ENCODE measurements at places on chromosomes 12 and 14.

- DNase-seq: no peak
Measured at GRCh38 chr12:41972598-41972997, 172.1 kb downstream of the GXYLT1 start.

- DNase-seq: no peak
Measured at GRCh38 chr12:128381946-128382345, 115.0 kb downstream of the TMEM132C start.

GRCh38 chr12:91954326-91954725, 191.3 kb downstream of the BTG1 start:
- DNase-seq: no peak

DNA sequence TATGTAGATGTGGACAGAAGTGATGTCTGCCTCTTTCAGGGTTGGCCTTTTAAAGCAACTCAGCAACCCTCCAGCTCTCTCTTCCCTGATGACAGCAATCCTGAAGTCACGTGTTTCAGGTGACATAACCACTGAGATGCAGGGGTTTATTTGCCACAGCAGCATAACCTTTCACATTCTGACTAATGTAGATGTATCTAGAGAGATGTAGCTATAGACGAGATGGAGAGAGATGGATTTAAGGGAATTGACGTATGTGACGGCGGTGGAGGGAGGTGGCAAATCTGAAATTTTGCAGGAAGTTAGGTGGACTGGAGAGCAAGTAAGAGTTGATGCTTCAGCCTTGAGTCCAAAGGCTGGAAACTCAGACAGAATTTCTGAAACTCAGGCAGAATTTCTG, 126.0 kb downstream of the ZFP36L1 start:
- DNase-seq: no peak

GRCh38 chr12:41521872-41522379, 333.8 kb downstream of the PDZRN4 start:
- no peak for DNase-seq

- DNase-seq: no peak
Measured at GRCh38 chr14:22554498-22555383, 34.3 kb downstream of the DAD1 start.

DNA sequence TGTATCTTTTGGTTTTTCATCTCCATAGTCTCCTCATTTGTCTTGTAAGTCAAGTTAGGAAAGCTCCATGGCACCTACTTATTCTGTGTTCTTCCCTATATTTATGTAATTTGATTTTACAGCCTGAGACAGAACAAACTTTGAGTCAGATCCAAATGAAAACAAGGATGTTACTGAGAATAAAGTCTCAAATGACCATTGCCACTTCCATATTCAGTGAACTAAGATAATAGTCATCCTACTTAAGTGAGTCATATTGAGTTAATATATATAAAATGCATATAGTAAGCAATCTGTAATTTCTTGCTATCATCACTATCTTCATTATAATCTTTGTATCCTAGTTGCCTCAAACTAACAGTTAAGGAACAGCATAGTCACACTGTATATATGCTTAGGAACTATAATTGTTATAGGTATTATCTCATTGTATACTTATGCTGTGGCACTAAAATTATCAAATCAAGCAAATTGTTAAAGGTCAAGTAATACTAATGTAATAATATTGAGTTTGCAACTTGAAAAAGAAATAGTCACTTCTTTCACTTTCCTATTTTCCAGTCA, 30.8 kb downstream of the TMTC3 start:
- DNase-seq: no peak

DNA sequence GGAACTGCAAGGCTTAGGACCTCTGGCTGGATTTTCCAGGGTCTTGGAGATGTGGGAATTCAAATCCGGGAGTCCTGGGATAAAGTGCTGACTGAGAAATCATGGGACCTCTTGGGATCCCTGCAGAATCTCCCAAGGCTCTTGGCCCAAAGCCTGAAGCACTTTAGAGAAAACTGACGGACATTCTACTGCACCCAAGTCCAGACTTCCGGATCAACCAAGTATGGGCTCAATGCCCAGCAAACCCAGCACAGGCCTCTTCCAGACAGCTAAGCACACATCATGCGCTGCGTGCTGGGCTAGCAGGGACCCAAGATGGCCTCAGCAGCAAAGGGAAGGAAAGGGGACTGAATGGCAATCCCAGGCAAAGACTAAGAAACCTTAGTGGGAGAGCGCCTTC, 85.0 kb downstream of the ACTN1 start:
- DNase-seq: no peak

DNA sequence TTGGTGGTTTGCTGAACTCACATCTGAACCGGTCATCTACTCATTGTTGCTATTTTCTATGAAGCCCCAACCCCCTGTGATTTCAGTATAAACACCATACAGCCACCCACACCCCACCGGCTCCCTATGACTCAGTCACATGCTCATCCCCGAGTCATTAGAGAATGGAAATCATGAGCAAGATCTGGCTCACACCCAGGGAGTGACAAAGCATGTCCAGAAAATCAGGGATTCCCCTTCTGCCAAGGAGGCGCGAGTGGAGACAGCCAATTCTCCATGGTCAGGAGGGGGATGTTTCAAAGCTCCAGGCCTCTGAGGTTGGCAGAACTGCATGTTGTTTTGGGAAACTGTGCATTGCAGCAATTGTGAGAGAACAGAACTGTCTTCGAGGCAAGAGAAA, 657.5 kb upstream of the TBX3 start:
- DNase-seq: no peak

DNA sequence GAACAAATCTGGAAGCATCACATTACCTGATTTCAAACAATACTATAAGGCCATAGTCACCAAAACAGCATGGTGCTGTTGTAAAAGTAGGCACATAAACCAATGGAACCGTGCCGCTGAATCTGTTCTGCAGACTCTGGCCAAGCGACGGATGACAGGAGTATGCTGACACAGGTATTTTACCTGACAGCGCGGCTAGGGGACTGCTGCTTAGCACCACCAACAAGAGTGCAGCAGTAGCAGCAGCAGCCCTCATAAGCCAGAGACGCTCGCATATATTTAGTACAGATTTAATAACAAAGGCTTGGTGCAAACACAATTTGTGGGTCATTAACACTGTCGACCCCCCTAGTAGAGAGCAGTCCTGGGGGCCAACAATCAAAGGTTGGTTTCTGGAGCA, 677.6 kb upstream of the LMO3 start:
- DNase-seq: no peak

DNA sequence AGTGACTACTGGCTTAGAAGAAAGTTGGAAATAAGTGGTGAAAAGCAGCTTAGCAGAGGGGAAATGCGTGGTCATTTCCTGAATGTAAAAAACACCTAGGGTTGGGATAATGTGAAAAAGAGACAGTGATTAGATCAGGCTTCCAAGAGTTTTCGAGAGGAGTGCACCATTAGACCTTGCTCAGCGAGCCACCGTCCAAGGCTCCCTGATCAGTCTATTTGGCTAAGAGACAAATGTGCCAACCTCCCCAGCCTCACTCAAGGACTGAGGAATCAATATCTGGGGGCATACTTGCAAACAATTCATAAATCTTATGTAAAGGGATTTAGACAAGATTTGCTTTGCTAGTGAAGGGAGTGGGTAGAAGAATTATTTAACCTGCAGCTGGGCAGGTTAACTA, 594.5 kb downstream of the NRXN3 start:
- DNase-seq: no peak

- DNase-seq: no peak
Measured at GRCh38 chr14:49939884-49940510, 47.1 kb downstream of the ARF6 start.

DNA sequence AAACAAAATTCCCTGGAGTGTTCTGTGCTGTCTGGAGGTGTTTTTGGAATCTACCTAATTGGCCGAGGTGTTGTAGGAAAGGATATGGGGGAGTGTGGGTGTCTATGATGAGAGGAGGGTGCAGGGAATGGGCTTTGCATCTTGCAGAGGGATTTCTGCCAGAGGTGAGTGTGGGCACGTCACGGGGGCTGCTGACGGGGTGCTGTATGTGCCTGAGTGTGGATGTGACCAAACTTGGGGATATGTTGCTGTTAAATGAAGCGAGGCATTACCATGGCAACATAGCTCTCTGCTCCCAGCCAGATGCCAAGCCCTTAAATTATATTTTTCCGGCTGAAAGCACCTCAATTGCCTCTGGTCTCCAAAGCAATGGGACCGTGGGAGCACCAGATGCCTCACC, 44.3 kb upstream of the SPTLC2 start:
- DNase-seq: no peak

GRCh38 chr12:19998411-19998810, 369.9 kb upstream of the PDE3A start:
- DNase-seq: no peak

- DNase-seq: peak; percentile 20
Measured at GRCh38 chr12:54082397-54082892, 28.8 kb downstream of the HOXC4 start.

- DNase-seq: no peak
Measured at GRCh38 chr12:78271546-78271945, 440.9 kb downstream of the NAV3 start.

DNA sequence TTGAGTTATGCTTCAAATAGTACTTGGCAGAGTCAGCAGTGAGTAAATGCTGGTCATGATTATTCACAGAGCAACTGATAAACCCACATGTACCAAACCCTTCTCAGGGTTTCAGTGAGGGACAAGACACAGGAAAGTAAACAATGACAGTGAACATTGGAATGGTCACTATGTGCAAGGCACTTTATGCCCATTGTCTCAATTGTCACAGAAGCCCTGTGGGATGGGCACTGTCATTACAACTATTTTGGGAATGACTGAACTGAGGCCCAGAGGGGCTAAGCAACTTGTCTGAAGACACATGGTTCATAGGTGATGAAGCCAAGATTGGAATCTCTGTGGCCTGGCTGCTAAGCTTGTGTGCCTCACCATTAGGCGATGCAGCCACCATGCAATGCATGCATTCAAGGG, 238.5 kb downstream of the RBM19 start:
- no peak for DNase-seq

DNA sequence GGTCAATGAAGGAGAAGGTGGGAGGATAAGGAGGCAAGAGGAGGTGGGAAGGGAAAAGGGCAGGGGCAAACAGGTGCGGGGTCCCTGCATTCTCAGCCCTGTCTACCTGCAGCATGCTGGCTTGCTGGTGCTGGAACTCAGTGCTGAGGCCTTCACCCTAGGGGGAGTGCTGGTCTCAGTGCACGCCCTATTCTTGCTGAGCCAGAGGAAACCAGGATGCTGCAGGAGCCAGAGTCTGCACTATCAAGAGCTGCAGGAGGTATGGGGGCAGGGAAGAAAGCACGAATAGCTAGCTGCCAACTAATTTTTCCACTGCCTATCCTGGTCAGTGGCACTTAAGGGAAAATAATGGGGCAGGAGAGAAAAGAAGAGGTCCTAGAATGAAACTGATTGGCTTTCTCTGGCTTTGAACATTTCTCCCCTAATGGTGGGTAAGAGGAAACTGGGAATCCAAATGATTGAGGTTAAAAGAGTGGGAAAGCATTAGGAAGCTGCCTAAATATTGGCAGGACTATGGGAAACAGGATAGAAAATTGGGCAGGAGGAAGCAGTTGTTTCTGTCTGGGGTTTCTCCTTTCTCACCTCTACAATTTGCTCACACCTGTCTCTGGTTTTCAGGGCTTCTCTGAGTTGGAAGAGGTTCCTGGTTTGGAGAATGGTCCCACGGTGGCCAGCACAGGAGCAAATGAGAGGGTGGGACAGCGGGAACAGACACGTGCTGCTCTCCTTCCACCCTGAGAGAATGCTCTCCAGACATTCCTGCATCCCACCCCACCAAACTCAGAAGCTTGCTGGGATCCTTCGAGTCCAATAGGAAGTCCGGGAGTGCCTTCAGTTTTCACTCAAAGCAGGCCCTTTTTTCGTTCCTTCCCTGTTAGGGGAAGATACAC, 1.9 kb downstream of the TMEM253 start:
- DNase-seq: no peak

DNA sequence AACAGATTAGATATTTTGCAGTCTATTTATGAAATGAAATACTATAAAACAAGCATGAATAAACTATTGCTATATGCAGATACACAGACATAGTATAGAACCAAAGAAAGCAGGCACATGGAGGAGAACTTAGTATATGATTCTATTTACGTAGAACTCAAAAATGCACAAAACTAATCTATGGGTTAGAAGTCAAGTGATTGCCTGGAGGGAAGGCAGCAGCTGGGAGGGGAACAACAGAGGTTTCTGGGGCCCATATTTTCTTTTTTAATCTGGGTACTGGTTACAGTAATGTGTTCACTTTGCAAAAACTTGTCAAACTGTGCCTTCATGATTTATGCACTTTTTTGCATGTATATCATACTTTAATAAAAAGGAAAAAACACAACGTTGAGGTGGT, 202.0 kb downstream of the BCAT1 start:
- no peak for DNase-seq

GRCh38 chr14:64008016-64008415, 155.2 kb downstream of the SYNE2 start:
- DNase-seq: no peak

- no peak for DNase-seq
Measured at GRCh38 chr12:100337727-100338126, 19.1 kb upstream of the SLC17A8 start.

GRCh38 chr12:104966677-104967076, 8.6 kb upstream of the SLC41A2 start:
- no peak for DNase-seq

GRCh38 chr14:90553921-90554336, 157.1 kb downstream of the CALM1 start:
- no peak for DNase-seq

- no peak for DNase-seq
Measured at GRCh38 chr12:101086490-101087135, 123.4 kb downstream of the SLC5A8 start.

DNA sequence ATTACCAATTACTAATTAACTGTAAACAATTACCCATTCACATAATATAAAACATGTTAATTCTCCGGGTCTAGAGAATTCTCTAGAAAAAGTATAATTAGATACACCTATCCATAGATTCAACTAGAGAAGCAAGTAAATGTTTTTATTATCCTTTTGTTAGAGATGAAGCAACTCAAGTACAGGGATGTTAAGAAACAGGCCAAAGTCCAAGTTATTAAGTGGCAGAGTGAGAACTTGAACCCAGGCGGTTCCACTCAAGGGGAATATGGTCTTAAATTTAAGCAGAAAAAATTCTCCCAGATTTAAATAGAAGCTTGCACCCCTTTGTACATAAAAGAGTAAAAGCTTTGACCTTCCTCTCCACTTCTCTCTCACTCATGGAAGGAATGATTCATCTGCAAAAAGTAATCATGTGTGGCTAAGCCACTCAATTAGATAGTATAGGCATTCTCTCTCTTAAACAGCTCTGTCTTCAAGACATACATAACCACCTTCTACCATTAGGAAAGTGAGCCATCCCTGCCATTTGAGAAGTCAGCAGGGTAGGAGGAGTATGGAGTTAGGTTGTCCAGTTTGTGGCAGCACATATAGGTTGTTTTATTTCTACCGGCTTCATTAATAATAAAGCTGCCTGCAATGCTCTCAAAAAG, 34.1 kb downstream of the ERGIC2 start:
- no peak for DNase-seq

- no peak for DNase-seq
Measured at GRCh38 chr12:23771240-23771949, 178.1 kb downstream of the SOX5 start.

Data from stimulated activated CD8-positive, alpha-beta memory T cell treated with anti-CD3 and anti-CD28 coated beads, Interleukin-7, amount 100 ng/mL, for 48 hours (primary cell).